D721Med (cell line): ENCODE measurements at places on chromosomes 12 and 14.

GRCh38 chr12:2689393-2689792, 105.4 kb upstream of the FKBP4 start:
- DNase-seq = no peak

DNA sequence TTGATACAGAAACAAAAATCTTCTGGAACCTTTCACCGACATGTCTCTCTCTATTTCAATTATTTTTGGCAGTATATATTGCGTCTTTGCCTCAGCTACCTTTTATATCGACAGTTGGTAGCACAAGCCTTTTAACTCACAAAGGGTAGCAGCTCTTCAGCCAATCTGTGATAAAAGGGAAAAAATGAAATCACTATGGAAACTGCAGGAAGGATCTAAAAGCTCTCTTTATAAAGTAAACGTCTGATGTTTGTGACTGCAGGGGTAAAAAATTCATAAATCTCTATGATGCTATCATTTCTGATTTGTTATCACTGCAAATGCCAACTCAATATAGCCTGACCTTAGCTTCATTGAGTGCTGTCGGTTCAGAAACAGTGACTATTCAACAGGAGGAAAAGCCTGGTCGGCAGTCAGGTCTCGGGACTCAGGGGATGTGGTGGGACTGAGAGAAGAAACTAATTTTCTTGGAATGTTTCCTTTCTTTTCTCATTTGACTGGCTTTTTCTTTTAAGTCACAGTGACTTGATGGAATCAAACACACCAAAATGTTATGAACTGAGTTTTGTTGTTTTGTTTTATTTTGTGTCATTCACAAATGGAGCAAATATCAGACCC, 5.9 kb upstream of the RMST start:
- DNase-seq = no peak

DNA sequence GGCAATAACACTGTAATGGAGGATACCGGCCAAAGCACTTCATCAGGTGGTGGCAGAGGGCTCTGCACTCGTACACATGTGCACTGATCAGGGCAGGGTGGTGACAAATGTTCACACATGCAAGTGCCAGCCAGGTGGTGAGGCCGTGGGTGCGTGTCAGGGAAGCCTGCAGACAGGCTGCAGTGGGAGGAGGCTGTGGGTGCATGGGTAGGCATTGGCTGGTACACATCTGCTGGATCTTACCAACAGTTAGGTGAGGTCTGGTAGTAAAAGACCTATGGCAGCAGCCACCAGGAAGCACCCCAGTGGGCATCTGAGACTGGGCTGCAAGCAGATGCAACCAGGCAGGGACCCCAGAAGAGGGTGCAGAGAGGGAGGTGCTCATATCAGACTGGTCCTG, 65.3 kb downstream of the PDE6H start:
- no peak for DNase-seq

GRCh38 chr12:3644104-3644503, 108.8 kb downstream of the CRACR2A start:
- DNase-seq = no peak

DNA sequence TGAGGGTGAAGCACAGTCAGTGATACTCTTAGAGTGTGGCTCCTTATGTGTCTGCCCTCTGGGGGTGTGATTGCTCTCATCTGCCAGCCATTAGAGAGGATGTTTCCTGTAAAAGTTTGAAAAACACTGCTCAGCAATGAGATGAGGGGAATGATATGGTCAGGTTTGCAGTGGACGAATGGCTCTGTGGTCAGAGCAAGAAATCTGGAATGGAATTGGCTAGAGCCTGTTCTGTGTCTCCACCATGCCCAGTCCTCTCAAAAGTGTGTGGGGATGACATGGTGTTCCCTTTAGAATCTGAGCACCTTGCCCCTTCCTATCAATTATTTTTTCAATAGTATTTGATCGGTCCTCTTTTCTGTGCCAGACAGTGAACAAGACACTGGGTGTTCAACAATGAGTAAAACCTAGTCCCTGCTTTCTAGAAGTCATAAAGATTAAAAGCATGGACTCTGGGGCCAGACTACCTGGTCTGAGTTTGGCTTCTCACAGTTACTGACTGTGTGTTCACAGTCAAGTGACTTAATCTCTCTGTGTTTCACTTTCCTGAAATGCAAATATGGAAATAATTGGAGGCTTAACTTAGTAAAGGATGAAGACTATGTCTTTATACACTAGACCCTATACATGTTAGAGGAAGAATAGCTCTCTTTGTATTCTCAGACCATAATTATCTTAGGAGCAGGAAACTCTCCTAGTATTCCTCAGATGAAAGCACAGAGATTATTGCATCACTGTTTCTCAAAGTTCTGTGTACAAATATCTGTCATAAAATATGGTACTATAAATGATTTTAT, 1.6 kb downstream of the ACSS3 start:
- no peak for DNase-seq
